Thyroid gland (tissue), 4 donors: ENCODE measurements at places on chromosomes 1 and 21. TPM values are rescaled to one million over a fixed set of nuclear protein-coding genes. Genes with fewer than 3 reads are reported as not detected.
A peak's percentile ranks its signal among the peaks of the same experiment; 100 is the strongest.

- no peaks in the 10 kb centered on the region for H3K36me3 ChIP-seq
- peaks cover 6% of the 10 kb centered on the region for H3K4me1 ChIP-seq
- no peak overlapping the region for H3K4me3 ChIP-seq
Measured at GRCh38 chr1:16055613-16056520, 12.3 kb downstream of the CLCNKB start.

DNA sequence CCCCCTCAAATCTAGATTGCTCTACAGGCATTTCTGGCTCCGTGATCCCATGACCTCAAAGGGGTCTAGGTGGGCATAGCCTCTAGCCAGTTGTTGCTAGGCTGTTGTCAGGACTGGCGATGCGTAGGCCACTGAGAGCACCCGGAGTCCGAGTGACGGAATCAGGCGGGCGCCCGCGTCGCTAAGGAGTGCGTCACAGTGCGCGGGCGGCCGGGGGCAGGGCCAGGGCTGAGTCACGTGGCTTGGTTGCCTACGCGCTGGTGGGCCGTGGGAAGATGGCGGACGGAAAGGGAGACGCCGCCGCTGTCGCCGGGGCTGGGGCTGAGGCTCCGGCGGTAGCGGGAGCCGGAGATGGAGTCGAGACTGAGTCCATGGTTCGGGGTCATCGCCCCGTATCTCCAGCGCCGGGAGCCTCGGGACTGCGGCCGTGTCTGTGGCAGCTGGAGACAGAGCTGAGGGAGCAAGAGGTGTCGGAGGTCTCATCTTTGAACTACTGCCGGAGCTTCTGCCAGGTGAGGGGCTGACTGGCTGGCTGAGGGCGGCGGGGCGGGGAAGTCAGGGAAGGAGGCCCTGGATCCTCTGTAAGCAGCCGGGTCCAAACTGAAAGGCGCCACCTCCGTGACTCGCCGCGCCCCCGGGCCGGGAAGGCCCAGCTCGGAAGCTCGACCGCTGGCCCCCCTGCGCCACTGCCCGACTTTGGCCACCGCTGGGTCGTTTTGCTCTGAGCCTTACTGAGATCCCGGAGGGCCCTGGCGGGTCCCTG is at the start of gene RLF:
Gene RLF, plus strand, starts transcription at position 263 of the 763 bp plus-strand sequence. Its CDS starts 13 bp downstream, at position 276.
- peak within 1 kb of the TSS; percentile 95 for H3K27ac ChIP-seq
- H3K27me3 ChIP-seq: no peaks in the 10 kb centered on the region
- H3K4me3 ChIP-seq: peak within 1 kb of the TSS; percentile 98
- H3K36me3 ChIP-seq: no peaks in the 10 kb centered on the region

ATP1A2 gene
- 1.1 TPM for total RNA-seq

DNA sequence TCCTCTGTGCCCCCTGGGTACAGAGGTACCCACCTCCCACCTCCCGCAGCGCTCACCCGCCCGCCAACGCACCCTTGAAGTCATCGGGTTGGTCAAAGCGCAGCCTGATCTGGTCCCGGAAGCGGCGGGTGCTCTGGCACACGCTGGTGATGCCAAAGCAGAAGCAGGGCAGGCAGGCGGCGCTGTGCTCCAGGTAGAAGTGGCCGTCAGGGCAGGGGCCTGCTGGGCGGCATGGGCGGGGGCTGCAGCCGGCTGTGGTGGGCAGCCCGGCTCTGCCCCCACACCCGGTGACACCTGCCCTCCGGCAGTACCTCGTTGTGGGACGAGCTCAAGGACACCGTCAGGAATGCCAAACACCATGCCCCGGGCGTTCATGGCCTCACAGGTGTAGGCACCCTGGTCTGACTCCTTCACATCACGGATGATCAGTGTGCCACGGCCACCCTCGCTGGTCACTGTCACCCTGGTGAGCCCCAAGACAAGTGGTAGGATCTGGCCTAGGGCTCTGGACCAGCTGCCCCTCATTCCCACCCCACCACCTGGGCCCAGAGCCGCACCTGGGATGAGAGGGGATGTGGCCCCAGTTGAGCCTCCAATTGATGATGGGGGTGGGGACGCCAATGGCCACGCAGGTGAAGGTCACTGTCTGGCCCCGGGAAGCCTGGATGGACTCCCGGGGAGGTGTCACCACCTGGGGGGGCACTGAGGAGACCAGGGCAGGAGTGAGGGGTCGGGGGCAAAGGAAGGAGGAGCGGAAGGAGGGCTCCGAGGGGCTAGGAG is 52.5 kb downstream of the HSPG2 start:
- H3K36me3 ChIP-seq: peaks cover 60% of the 10 kb centered on the region
- no peak for DNase-seq
- H3K27ac ChIP-seq: no peak overlapping the region
- no peaks in the 10 kb centered on the region for H3K27me3 ChIP-seq
- no peak overlapping the region for H3K4me3 ChIP-seq
- no peaks in the 10 kb centered on the region for H3K4me1 ChIP-seq

CSF3R gene
- 6.5 TPM for total RNA-seq

DNA sequence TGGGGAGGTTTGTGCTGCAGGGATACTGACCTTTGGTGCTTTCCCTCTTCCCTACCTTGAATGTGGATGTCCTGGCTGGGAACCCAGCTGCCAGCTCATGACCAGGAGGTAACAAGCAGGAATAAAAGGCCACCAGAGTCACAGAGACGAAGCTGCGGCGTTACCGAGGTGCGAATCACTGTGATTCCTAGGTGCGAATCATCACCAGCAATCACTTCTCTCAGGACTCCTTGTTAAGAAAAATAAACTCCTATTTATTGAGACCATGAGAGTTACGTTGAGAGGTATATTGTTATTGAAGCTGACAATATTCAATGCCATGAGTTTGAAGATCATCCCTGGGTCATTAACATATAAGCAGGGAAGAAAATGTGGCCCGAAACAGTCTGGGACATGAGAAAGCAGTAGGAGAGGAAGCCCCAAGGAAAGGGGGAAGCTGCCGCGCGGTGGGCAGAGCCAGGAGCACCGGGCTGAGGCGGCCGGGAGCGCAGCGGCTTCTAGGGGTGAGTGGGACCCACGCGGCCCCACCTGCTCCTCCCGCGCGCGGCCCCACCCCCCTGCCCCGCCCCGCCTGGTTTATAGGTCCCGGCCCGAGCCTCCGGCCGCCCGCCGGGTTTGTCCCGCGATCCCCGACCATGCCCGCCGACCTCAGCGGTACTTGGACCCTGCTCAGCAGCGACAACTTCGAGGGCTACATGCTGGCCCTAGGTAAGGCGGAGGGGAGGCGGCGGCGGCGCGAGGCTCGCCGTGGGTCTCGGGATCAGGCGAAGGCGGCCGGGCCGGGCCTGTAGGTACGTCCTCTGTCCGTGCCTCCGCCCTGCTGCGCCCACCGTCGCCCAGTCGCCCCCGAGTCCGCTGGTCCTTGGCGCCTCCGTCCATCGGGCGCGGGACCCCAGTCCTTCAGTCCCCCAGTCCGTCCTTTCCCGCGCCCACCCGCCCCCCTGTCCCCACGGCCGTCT is at the start of gene RBP7:
Gene RBP7, plus strand, starts transcription at position 605 of the 959 bp plus-strand sequence. Its CDS starts 31 bp downstream, at position 636.
- no peaks in the 10 kb centered on the region for H3K36me3 ChIP-seq
- peaks cover 6% of the 10 kb centered on the region for H3K4me1 ChIP-seq
- no peaks in the 10 kb centered on the region for H3K27me3 ChIP-seq
- DNase-seq: peak; percentile 39

- H3K4me3 ChIP-seq: no peak overlapping the region
- H3K36me3 ChIP-seq: no peaks in the 10 kb centered on the region
- no peaks in the 10 kb centered on the region for H3K4me1 ChIP-seq
- no peak for DNase-seq
Measured at GRCh38 chr1:200336901-200337391, 72.9 kb downstream of the ZNF281 start.

DNA sequence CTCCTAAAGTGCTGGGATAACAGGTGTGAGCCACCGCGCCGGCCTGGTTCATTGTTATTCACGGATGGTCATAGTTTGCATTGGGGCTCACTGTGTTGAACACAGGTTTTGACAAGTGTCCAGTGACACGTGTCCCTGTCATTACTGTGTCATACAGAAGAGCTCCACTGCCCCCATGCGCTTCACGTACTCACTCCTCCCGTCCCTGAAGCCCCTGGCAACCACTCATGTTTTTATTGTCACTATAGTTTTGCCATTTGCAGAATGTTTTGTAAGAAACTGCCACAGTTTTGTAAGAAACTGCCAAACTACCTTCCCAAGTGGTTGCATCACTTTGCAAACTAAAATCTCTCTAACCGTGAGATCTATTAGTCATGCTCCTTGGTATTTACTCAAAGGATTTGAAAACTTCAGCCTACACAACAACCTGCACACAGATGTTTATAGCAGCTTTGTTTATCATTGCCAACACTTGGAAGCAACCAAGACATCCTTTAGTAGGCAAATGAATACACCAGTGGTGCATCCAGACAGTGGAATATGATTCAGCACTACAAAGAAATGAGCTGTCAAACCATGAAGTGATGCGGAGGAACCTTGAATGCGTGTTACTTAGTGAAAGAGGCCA is 163.2 kb upstream of the COL6A1 start:
- H3K27ac ChIP-seq: no peak overlapping the region
- no peak for DNase-seq
- no peaks in the 10 kb centered on the region for H3K36me3 ChIP-seq
- no peaks in the 10 kb centered on the region for H3K4me1 ChIP-seq
- H3K27me3 ChIP-seq: no peaks in the 10 kb centered on the region

- no peaks in the 10 kb centered on the region for H3K27me3 ChIP-seq
- peaks cover 44% of the 10 kb centered on the region for H3K4me1 ChIP-seq
- no peaks in the 10 kb centered on the region for H3K36me3 ChIP-seq
- H3K27ac ChIP-seq: no peak overlapping the region
- H3K4me3 ChIP-seq: no peak overlapping the region
Measured at GRCh38 chr1:180920702-180921101, 8.0 kb downstream of the KIAA1614 start.

DNA sequence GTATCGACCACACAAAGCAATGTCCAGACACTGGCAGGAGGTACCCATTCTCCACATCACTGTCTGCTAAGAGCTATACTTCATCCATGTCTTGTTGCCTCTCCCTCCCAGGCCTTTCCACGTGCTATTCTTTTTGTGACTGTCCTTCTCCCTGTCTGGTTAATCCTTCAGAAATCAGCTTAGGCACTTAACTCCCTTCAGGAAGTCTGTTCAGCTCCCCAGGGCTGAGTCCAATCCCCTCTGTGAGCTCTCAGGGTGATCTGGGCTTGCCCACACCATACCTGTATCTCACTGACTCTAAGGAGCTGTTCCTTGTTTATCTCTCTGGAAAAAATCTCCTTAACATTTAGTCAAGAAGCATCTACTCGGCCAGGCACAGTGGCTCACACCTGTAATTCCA is 69.4 kb downstream of the NID1 start:
- no peak for DNase-seq
- no peaks in the 10 kb centered on the region for H3K27me3 ChIP-seq
- no peak overlapping the region for H3K27ac ChIP-seq
- H3K4me3 ChIP-seq: no peak overlapping the region
- no peaks in the 10 kb centered on the region for H3K36me3 ChIP-seq

DNA sequence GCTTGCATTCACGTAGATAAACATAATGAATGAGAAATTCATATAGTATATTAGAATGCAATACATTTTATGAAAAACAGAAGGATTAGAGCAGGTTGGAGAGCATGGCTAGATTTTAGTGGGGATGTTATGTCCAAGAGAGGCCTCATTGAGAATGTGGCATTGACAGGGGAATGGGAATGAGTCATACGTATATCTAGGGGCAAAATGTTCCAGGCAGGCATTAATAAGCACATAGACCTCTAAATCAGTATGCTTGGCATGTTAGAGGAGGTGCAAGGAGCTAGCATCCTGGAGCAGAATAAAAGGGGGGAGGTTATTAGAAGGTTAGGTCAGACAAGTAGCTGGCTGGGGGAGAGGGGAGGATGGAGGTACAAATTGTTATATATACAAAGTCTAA is 93.0 kb downstream of the USH2A start:
- DNase-seq: no peak
- no peak overlapping the region for H3K4me3 ChIP-seq
- no peaks in the 10 kb centered on the region for H3K4me1 ChIP-seq
- no peak overlapping the region for H3K27ac ChIP-seq
- no peaks in the 10 kb centered on the region for H3K36me3 ChIP-seq

TRIM33 gene
- total RNA-seq: 54.0 TPM

DNA sequence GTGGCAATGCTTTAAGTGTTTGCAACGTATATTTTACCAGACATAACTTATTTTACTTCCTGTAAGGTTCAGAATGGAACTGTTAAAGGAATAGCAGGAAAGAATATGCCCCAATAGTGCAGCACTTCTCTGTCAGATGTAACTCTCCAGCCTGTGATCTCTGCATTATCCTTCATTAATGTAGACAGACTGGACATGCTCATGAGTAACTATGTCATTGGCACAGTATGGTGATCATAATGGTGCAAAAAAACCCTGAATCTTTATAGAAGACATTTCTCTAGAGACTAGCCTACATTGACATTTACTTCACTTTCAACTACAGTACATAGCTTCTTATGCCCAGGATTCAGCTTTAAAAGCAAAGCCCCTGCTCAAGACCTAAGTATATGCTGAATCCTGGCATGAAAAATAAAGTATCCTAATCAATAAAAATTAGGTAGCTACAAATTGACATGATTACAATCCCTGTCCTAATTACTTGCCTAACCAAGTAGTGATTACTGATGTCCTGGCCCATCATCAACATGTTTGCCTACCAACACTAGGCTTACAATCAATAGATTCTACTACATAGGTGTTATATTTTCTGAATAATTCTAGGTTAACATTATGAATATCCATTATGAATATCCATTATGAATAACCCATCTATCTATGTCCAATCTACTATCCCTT is 13.9 kb downstream of the COX20 start:
- no peak overlapping the region for H3K4me3 ChIP-seq
- H3K27ac ChIP-seq: no peak overlapping the region
- DNase-seq: no peak
- no peaks in the 10 kb centered on the region for H3K27me3 ChIP-seq

ZNF683 gene
- total RNA-seq: 0.59 TPM

GRCh38 chr1:231206856-231207255 is 34.2 kb upstream of the GNPAT start:
- peaks cover 18% of the 10 kb centered on the region for H3K4me1 ChIP-seq
- H3K27me3 ChIP-seq: no peaks in the 10 kb centered on the region
- no peak for DNase-seq
- H3K36me3 ChIP-seq: no peaks in the 10 kb centered on the region
- no peak overlapping the region for H3K27ac ChIP-seq

GRCh38 chr1:234900595-234900994 is 228.0 kb downstream of the TOMM20 start:
- DNase-seq: peak; percentile 49
- no peak overlapping the region for H3K4me3 ChIP-seq
- H3K4me1 ChIP-seq: peaks cover 10% of the 10 kb centered on the region
- H3K27me3 ChIP-seq: no peaks in the 10 kb centered on the region
- H3K36me3 ChIP-seq: no peaks in the 10 kb centered on the region

DNA sequence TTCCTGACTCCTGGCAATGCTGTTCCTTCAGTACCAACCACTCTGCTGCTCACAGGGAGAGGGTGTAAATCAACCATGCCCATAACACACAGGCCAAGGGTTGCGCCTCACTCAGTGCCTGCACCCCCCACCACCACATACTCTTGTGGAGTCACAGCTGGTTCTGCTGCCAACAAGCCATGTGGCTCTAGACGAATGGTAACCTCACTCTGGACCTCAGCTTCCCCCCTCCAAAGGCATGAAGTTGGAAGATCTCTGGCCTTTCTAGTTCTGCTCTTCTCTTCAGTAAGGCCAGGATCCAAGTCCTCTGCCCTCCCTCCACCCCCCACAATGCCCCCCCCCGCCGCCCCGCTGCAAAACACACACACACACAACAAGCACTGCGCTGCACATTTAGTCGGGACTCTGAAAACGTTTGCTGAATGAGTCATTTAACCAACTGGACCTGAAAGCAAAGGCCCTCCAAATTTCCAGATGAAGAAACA is 1.7 kb upstream of the GLIS1 start:
- peaks cover 16% of the 10 kb centered on the region for H3K4me1 ChIP-seq
- no peaks in the 10 kb centered on the region for H3K27me3 ChIP-seq
- DNase-seq: peak; percentile 42
- H3K27ac ChIP-seq: no peak overlapping the region

LAMC2 gene
- 24.3 TPM for total RNA-seq

GRCh38 chr1:232367293-232367692 is 262.6 kb downstream of the SIPA1L2 start:
- H3K27ac ChIP-seq: no peak overlapping the region
- no peak overlapping the region for H3K4me3 ChIP-seq
- DNase-seq: no peak
- no peaks in the 10 kb centered on the region for H3K27me3 ChIP-seq

KLHL20 gene
- total RNA-seq: 31.4 TPM
